ENCODE measurements at places on chromosomes 7 and 10.
A peak's percentile ranks its signal among the peaks of the same experiment; 100 is the strongest.

GRCh38 chr10:32190890-32191491 lies 134.8 kb upstream of the KIF5B start:
- no peak for DNase-seq

DNA sequence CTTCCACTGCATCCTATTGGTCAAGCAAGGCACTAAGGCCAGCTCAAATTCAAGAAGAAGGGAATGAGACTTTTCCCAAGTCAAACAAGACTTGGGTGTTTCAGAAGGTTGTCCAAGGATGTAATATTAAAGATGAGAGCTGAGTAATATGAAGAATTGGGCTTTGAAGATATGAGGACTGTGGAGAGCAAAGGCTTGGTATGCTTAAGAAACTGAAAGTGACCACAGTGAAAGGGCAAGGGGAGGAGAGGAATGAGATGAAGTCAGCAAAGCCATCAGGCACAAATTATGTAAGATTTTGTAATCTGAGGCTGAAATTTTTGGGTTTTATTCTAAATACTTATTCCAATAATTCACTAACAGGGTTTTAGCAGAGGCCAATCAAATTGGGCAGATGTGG lies 38.6 kb upstream of the NPY start:
- no peak for DNase-seq

- no peak for DNase-seq
Observed at GRCh38 chr7:155693826-155694225, 49.4 kb downstream of the RBM33 start.

DNA sequence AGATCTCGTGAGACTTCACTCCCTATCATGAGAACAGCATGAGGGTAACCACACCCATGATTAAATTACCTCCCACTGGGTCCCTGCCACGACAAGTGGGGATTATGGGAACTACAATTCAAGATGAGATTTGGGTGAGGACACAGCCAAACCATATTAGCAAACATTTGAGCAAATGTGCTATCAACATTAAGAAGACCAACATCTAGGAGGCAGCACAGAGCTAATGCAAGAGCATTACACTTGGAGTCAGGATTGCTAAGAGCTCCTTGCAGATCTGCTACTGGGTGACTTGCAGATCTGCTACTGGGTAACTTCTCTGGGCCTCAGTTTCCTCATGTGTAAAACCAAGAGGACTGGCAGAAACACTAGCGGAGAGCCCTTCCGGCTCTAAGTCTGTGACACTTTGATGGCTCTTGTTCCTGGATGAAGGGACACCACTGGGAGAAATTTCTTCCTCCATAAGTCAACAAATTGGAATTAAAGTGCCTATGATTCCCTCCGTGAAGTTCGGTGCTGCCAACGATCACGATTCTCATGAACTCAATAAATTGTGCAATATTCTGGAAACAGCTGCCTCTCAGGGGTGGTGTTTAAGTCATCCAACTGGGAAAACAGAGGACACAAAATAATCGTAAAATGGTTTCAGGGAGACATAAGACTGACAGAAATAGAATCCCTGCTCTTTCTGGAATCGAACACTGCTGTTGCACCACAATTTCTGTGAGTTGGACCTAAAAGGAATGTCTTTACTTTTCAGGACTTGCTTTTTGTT lies 115.8 kb upstream of the ITGB1 start:
- DNase-seq: no peak

DNA sequence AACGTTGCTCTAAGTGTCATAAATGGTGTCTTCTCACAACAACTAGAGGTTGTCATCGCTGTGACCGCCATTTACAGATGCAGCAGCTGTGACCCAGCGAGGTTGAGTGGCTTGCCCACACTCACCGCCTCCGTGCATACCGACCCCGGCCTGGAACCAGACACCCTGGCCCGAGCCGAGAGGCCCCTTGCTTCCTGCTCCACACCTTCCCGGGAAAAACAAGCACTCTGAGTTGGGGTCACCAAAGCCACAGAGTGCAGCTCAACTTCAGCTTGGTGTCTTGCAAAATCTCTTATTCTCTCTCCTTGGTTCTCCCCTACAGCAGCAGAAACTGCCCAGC lies 115.7 kb upstream of the PPP2R2D start:
- DNase-seq: no peak

- no peak for DNase-seq
Observed at GRCh38 chr10:72009425-72010081, 45.4 kb downstream of the CHST3 start.

GRCh38 chr7:118217210-118217619 lies 7.3 kb upstream of the ANKRD7 start:
- DNase-seq: no peak

DNA sequence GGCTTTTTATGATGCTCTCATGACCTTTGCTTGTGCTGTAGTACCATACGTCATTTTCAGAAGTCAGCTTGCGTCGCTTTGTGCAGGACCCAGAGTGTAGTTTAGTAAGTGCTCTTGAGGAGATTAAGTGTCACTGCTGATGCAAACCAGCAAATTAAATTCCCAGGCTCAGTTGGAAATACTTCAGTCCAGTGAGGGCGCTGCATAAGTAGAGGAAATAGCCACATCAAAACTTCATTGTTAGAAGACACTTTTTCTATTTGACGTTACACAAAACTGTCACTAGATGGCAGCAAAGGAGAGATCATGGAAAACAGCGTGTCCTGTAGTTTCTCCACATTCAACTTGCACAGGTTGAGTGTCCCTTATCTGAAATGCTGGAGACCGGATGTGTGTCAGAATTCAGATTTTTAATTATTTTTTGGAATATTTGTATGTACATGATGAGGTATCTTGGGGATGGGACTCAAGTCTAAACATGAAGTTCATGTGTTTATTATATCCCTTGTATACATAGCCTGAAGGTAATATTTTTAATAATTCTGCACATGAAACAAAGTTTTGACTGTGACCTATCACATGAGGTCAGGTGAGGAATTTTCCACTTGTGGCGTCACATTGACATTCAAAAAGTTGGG lies 7.9 kb downstream of the ZNF22 start:
- DNase-seq: peak; percentile 16

DNA sequence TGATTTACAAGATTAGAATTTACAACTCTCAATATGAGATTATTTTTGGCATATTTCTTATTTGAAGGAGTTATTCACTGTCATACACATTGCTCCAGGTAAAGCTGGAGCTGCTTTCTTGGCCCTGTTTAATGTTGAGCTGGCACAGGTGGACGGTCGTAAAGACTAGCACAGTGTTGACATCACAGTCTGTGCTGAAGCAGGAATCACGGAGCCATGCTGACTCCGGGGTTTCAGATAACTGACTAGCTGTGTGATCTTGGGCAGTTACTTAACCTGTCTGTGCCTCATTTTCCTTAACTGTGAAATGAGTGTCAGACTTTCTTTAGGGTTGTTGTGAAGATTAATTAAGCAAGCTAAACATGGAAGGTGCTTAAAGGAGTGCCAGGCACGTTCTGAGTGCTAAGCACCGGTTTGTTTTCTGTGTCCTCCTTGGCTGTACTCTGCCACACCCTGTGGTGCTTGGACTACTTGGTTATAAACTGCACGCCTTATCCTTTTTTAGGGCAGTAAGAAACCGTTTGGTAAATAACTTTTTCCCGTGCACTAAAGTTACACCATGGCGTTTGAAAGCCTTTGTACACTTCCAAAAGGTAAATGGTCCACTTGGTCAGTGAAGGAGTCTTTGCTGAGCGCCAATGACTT lies 47.7 kb downstream of the DYNC2I1 start:
- no peak for DNase-seq

- no peak for DNase-seq
Observed at GRCh38 chr7:36896418-36896817, 172.1 kb upstream of the AOAH start.

GRCh38 chr7:12554351-12554750 lies 16.2 kb upstream of the SCIN start:
- no peak for DNase-seq

DNA sequence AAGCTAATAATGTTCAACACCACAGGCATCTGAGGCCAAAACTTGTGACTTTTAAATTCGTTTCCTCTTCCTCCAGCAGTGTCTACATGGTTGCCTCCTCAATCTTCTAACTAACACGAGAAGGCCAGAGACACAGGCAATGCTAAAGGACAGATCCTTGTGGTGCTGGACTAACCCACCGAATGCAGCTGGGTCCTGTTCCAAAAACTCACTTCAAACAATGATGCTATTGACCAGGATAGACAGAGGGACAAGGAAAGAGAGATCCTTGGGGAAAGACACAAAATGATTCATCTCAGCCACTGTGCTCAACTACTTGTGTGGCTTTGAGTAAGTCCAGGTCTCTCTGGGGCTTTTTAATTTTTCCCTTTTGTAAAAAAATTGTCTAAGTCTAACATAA lies 107.6 kb downstream of the KCNMA1 start:
- DNase-seq: no peak

DNA sequence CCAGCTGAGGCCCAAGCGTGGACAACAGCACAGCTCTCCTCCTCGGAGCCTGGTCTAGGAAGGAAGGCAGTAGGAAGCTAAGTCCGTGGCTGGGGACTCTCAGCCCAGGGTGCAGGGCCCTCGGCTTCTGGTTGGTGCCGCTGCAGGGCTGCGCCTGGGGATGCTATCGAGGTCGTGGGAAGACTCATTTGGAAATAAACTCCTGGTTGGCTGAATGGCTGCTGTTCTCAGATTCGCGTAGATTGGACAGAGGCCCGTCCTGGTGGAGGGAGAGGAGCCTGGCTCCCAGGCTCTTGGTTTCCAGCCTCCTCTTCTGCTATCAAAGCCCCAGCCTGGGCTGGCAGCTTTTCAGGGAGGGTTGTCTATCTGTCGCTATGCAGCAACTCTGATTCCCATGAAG lies 152.6 kb upstream of the FZD8 start:
- DNase-seq: no peak

DNA sequence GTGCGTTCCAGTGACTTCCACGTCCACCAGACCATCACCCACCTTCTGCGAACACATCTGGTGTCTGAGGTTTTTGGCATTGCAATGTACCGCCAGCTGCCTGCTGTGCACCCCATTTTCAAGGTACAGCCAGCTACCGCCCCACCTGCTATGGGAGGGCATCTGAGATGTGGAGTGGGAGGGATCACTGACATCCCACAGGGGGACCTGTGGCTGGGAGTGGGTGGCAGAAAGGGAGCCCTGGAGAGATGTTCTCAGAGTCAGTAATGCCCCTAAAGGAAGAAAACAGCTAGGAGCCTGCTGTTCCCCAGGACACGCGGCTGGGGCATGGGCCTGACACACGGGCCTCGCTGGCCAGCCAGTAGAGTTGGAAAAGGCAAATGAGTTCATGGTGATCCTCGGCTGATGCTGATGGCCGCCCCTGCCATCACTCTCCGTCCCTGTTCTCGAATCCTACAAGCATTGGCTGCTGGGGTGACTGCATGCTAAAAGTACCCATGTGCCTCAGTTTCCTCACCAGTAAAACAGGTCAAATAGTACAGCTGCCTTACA lies 66.6 kb downstream of the ALOX5 start:
- no peak for DNase-seq

DNA sequence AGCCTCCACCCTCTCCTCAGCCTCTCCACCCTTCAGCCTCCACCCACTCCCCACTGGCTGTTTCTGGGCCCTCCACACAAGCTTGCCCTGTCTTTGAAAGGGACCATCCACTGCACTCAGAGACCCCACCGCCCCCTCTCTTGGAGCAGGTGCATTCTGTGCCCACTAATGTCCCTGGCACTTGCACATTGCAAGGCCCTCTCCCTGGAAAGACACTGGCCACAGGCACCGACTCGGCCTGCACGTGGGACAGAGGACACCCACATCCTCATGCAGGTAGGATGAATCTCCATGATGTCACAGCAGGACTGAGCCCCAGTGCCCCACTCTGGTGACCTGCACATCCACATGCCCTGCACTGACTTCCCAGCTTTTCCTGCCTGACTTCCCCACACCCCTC lies 36.8 kb upstream of the EBF3 start:
- no peak for DNase-seq

DNA sequence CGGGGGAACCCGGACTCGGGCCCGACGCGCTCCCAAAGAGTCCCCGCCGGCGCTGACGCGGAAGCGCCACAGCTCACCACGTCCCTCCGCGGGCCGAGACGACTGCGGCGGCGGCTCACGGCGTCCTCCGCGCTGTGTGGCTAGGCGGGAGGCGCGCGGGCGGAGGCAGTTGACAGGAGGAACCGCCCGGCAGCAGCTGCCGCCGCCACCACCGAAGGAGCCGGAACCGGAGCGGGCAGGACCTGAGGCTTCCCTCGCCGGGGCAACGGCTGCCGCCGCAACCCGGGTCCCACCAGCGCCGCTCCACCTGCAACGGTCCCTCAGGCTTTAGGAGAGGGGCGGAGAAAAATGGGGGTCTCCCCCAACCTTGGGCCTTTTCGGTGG lies 334 bp downstream of the ZNF800 start:
- peak; percentile 67 for DNase-seq

DNA sequence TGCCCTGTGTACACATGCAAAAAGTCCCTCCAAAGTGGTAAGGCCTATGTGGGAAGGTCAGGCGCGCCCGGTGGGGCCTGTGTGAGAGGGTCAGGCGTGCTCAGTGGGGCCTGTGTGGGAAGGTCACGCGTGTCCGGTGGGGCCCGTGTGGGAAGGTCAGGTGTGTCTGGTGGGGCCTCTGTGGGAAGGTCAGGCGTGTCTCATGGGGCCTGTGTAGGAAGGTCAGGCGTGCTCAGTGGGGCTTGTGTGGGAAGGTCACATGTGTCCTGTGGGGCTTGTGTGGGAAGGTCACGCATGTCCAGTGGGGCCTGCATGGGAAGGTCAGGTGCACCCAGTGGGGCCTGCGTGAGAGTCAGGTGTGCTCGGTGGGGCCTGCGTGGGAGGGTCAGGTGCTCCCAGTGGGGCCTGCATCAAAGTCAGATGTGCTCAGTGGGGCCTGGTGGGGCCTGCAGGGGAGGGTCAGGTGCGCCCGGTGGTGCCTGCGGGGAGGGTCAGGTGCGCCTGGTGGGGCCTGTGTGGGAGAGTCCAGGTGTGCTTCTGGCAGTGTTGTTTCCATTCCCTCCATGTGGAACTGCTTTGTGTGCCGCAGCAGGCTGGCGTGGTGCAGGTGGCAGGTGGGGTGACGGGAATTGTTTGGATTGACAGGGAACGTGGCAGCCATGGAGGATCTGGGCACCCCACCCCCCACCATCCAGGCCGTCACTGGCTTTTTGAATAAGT lies 15.4 kb downstream of the LRRC27 start:
- DNase-seq: no peak

DNA sequence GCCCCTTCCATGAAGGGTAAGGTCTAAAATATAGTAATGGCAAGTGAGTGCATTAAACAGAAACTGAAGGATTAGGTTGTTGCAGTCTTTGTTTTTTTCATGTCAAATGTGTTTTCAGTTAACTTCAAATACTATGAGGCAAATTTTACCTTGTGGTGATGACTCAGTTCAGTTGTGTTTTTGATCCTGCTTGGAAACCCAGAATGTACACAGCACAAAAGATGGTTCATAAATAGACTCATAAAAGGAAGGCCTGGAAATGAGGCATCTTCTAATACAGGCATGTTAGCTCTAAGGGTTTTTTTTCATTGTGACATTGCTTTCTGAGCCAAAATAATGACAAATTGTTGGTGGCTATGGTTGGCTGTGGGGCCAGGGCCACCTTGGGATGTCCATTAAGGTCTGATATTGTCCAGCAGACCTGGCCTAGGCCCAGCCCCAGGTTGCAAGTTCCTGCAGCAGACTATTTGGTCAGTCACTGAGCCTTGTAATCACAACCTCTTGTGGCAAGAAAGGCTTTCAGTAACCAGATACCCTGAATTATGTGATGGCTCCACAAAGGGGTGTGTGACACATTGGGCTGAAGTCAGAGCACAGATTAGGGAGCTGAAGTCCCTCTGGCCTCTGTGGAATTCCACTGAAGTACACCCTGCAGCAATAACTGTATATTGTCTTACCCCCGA lies 69.0 kb upstream of the SAMD8 start:
- no peak for DNase-seq
